ENCODE measurements at places on chromosomes 12 and 14. TPM values are rescaled to one million over a fixed set of nuclear protein-coding genes. Genes with fewer than 3 reads are reported as not detected.

The B3GNT4 gene
- polyA plus RNA-seq, result 8.0 TPM

The GALC gene
- 13.6 TPM for polyA plus RNA-seq

The CCDC175 gene
- polyA plus RNA-seq, result not detected

The MVK gene
- 48.1 TPM for polyA plus RNA-seq

The NOS1 gene
- 1.3 TPM for polyA plus RNA-seq

The C12orf42 gene
- polyA plus RNA-seq, result not detected

The TCL1B gene
- polyA plus RNA-seq, result not detected

The BDKRB2 gene
- 7.4 TPM for polyA plus RNA-seq

Measured in kidney (tissue), 22 donors.